ENCODE measurements at places on chromosomes 3 and 15.

DNA sequence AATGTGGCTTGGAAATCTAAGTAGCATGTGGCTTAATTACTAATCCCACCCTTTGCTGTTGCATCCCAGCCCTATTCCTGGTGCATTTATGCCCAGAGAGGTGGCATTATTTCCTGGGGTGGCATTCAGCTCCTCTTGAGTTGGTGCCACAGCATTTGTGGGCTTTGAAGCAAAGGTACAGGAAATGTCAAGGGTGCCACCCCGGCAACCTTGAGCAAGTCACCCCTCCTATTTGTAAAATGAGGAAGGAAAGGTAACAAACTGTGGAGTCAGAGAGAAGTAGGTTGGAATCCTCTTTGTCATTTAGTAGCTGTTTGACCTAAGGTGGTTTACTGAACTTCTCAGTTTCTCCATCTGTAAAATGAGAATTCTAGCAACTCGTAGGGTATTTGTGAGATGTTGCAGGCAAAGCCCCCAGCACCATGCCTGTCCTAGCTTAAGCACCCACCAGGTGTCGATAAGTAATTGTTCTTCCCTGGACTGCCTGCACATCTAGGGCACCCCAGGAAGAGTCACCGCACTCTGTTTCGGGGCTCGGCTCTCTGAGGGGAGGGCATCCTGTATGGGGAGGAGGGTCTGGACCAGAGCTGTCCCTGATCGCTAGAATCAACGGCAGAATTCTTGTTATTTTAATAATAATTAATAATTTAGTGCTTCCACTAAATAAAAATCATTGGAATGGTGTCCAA, 17.1 kb downstream of the ISG20 start:
- no peak for DNase-seq

DNA sequence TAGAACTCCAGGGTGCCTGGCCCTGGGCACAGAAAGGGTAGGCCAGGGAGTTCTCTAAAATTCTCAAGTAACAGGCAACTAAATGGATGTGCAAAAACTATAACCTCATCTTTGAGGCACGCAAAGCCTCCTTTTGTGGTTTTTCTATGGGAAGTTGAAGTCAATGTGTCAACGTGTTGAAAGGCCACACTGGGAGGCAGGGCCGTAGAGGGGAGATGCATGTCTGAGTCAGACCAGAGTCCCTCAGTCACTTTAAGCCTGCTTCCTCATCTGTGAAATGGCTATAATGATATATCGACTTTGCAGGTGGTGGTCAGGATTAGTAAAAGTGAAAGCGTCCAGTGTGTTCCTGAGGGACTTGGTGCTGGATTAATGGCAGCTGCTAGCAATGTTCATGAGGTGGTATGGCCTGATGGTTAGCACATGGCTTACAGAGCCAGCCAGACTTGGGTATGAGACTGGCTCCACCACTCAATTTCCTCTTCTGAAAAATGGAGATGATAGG, 17.0 kb downstream of the TGM5 start:
- no peak for DNase-seq

- no peak for DNase-seq
Measured at GRCh38 chr3:110178965-110179364, 841.6 kb upstream of the DPPA4 start.

DNA sequence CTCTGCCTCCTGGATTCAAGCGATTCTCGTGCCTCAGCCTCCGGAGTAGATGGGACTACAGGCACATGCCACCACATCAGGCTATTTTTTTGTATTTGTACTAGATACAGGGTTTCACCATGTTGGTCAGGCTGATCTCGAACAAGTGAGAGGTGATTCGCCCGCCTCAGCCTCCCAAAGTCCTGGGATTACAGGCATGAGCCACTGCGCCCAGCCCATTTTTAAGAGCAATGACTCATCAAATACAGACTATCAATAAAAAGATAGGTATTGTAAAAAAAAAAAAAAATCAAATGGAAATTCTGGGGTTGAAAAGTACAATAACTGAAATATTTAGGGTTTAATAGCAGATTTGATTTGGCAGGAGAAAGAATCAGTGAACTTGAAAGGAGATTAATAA, 129.0 kb downstream of the TJP1 start:
- DNase-seq = no peak

DNA sequence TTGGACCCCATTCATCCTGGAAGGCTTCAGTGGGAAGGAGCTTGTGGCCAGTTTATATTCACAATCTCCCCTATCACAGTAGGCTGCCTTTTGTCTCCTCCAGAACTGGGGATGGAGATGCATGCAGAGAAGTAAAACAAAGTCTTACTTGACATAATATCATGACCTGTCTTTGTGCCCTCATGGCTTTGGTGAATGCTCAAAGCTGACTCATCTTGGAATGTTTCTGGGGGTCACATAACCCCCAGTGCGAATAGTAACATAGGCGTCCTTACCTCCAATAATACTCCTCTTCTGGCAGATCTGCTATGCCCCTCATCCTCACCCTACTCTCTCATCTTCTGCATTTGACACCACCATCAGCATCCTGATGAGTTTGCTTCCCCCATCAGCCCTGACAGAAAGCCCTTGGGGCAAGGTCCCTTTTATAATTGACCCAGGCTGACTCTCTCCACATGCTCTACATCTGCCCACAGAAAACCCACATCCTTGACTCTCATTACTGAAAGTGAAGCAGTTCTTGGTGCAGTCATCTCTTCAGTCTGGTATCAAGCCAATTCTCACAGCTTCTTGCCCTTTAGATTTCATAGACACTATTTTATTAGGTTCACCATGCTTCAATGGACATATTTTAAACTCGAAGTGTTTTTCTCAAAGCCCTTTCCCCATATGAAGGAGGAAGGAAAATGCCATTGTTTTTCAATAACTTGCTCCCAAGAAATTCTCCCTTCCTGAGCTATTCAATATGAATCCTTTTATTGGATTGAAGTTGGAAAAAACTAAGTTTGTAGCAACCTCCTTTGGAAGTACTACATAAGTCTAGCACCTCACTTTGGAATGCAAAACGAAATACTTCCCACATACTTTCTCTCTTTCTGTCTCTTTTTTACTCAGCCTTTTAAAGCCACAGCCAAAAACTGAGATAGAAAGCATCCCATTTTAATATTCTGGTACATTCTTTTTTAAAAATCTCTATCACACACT, 36.6 kb downstream of the OSTN start:
- no peak for DNase-seq

- no peak for DNase-seq
Measured at GRCh38 chr3:16439163-16439847, 74.2 kb downstream of the RFTN1 start.

GRCh38 chr3:162892921-162893793, 1396.5 kb downstream of the OTOL1 start:
- DNase-seq = no peak

DNA sequence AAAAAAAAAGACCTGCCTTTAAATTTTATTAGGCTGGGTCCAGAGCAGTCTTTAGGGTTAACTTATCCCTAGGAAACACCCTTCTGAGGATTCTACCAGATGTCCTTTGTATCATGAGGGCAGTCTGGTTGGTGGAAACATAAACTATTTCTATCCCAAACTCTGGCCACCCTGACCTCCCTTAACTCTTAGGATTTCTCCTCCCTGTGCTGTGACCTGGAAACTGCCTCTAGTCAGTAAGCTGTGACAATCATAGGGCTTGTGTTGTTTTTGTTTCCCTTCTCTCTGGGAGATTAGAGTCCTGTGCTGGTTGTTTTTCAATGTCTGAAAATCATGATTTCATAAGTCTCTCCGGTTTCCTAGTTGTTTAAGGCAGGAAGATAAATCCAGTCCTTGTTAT, 78.1 kb downstream of the TNFAIP8L3 start:
- DNase-seq = no peak

DNA sequence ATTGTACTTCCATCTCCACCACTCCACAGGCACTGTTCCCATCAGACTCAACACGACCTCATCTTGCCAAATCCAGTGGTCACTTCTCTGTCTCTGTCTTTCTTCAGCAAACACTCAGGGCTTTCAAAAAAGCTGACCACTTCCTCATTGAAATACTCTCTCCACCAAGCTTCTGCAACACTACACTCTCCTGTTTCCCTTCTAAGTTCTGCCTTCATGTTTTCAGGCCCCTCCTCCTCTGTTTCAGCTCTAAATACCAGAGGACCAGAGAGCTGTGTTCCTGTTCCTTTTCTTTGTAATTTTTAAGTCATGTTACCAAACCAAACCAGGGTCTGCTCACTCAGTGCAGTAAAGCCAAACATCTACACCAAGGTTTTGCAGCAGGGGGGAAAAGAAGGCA, 33.8 kb upstream of the ACP3 start:
- DNase-seq = no peak

- no peak for DNase-seq
Measured at GRCh38 chr3:173395412-173396181, 1.9 kb upstream of the NLGN1 start.

DNA sequence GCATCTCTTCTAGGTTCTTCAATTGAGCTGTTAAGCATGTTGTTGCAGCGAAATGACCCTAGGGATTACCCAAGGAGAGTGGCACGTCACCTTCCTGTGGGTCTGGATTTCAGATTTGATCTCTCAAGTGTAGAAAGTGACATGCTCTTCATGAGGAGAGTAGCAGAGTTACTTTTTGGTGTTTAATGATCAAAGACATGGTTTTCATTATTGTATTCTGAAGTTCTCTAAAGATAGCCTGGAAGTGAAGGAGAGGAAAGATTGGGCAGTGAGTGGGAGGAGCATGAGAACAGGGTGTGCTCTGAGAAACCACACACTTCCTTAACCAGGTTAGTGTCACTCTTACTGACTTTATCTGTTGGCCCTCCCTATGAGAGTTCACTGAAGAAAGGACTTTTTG, 153.6 kb downstream of the AKAP13 start:
- no peak for DNase-seq

DNA sequence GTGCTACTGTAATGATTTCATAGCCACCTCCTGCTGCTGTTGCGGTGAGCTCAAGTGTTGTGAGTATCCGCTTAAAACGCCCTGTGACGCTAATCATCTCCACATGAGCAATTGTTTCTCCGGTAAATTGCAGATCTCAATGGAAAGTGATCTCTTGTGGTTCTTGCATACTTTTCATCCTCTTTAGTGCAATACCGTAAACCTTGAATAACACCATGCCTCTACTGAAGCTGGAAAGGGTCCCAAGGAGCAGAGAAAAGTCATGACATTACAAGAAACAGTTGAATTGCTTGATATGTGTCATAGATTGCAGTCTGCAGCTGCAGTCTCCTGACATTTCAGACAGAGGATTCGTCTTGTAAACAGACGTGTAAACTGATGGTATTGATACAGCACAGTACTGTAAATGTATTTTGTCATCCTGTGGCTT, 6.0 kb upstream of the CEMIP start:
- no peak for DNase-seq

DNA sequence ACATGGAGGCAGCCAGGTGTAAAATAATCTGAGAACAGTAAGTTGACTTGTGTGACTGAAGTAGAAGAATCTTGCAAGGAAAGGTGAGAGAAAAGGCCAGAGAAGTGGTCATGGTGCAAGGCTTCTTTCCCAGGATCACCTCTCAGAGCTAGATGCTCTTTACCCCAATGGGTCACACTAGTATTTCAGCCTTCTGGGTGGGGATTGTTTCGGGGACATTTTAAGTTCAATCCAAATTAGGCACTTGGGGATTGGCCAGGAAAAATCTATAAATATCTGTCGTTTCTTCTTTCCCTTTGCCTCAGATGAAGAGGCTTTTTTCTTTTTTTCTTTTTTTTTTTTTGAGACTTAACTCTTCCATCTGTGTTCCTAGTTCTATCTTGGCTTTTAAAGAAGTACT, 188.0 kb downstream of the KLHL25 start:
- no peak for DNase-seq

GRCh38 chr15:63887630-63888029, 53.9 kb upstream of the HERC1 start:
- no peak for DNase-seq

- DNase-seq = no peak
Measured at GRCh38 chr3:194046531-194046930, 89.4 kb upstream of the HES1 start.

DNA sequence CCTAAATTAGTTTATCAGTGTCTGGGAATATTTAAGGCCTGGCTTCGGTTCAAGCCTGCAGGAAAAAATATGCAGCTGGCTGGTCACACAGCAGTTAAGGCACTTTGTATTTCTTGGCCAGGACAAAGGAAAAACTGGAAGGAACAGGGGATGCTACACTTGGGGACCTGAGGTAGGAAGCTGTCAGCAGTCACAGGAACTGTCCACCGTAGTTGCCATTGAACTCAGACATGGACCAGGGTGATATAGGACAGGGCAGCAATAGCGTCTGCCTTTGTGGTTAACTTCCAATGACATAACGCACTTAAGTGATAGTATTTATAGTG, 49.1 kb downstream of the NR1D2 start:
- DNase-seq = no peak

DNA sequence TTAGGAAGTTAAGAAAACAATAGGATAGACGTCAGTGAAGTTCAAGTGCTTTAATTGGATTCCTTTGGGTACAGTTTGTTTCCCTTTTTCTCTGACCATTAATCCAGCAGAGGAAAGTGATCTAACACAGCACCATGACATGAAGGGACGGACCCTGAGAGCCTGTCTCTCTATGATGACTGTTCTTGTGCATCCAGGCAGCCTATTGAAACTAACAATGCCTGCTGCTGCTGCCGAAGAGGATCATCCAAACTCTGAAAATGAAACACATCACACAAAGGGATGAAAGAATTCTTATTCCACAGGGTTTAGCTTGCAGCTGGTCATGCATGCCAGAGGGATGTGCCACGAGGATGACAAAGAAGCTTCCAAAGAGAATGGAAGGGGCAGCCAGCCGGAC, 75.5 kb downstream of the ZBTB20 start:
- DNase-seq = no peak

DNA sequence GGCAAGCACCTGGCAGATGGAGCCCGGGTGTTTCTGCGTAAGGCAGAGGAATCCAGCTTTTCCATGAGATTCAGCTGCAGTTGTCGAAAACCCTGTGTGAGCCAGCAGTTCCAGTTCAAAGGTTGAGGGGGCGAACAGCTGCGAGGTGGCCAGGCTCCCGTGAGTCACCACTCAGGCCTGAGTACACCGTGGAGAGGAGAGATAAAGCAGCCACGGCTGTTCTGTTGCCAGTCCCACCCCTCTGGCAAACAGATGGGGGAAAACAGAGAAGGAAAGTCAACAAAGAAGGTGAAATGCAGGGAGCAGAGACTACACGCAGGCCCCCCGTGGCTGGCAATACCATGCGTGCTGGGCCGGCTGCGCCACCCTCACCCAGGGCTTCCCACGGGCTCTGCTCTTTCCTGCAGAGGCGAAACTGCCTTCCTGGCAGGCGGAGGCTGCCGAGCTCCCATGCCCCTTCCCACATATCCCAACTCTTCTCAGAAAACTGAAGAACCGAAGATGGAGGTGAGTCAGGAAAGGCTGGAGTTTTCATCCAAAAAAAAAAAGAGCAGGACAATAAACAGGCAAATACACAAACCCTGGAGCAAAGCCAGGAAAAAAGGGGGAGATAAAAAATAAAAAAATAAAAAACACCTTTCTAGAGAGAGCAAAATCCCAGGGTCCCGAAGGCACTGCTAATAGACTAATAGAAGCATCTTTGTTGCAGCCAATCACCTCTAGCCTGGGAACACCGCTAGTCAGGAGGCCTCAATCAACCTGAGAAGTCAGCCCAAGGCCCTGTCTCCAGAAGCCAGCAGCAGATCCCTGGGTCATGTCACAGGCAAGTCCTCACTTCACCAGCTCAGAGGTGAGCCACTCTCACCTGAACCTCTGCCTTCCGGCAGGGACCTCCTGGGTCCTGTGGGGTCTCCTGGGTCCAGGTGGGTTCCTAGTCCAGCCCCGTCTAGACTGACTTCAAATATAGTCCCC, 37.7 kb downstream of the FAM174B start:
- DNase-seq = no peak
